Activated T-helper 1 cell treated with Interleukin-2 at 50 U/mL for 16 hours (primary cell): ENCODE measurements at places on chromosomes 5 and 9.

DNA sequence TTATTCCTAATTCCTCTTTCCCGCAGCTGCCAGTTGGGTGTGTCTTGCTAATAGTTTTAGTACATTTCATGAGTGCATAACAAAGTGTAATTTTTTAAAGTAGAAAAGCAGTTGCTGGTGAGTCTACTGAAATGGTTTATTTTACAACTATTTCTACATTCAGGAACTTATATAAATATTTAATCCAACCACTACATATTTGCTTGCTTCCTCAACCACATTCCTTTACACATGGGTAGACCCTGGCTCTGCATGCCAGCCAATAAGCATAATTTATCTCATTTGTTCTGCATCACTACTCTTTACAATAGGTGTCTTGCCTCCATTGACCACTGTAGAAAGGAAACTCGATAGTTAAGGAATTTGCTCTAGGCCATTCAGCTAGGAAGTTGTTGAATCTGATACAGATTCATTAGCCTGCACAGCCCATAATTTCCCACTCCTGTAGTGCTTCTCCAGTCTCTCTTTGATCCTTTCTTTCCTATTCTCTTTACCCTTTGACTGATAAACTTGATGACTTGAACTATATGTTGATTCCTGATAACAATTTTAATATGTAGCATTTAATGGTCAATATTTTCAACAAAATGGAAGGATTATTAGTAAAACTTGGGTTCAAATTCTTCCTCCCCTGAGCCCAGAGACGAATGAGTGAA, 342.5 kb upstream of the ACTBL2 start:
- no peak for DNase-seq

DNA sequence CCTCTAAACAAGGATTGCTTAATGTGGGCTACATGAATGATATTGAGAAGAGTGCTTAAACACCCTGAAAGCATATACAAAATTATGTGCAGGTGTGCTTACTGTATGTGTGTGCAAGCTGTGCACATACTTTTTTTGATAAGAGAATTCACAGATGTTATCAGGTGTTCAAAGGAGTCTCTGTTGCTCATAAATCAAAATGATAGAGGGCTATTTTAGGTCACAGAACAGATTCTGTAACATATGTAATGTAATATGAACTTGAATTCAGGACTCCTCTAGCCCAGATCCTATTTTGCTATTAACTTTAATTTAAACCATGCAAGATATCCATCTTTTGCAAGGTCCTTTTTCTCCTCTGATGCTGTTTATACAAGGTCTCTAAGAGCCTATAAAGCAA, 38.2 kb downstream of the CCDC192 start:
- no peak for DNase-seq

- no peak for DNase-seq
Observed at GRCh38 chr5:42121401-42121800, 196.3 kb downstream of the FBXO4 start.

- no peak for DNase-seq
Observed at GRCh38 chr5:41510176-41510831, at the start of gene PLCXD3. TSS of gene PLCXD3 (minus strand) at chr5:41510601. CDS start at chr5:41510526, 75 bp downstream.

- no peak for DNase-seq
Observed at GRCh38 chr5:115565233-115565632, 20.7 kb upstream of the FEM1C start.
